ENCODE measurements at places on chromosomes 2 and 18. TPM values are rescaled to one million over a fixed set of nuclear protein-coding genes. Genes with fewer than 3 reads are reported as not detected.

DNA sequence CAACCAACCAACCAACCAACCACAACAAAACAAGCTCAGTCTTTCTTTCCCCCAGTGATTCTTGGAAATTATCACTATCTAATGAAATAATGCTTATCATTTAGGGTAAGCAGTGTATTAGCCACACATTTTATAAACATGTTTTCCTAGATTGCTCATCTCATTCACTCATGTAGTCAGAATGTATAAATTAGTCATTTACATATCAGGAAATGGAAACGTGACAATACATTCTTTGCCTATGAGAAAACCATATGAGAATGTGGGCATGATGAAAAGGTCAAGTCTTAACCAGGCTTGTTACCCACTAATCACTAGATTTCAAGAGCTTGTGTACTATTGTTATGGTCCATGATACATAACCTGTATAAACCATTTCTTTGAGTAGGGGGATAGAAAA, 1583.4 kb upstream of the PIK3C3 start:
- no peak for DNase-seq

Gene KCNK3
- polyA plus RNA-seq, result 1.5 TPM

Gene SERPINB7
- polyA plus RNA-seq, result 0.16 TPM

GRCh38 chr2:69382547-69382946, 4.5 kb downstream of the GFPT1 start:
- DNase-seq, result no peak

Gene CDC42EP3
- 107 TPM for polyA plus RNA-seq

DNA sequence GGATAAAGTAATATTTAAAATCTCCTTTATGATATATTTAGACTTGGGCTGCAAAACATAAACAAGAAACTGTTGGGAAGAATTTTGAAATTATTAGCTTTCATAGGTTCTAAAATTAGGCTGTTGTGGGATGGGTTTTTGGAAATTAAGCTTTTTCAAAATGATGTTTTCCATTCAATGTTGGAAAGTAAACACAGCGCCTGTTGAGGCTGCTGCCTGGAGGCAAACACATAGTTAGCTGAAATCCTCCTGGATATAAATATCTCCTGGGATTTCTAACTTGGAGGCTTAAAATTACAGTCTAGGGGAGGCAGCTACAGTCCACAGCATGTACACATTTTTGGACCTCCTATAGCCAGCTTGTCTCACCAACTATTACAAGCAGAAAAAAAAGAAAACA, 197.3 kb downstream of the DCC start:
- no peak for DNase-seq

DNA sequence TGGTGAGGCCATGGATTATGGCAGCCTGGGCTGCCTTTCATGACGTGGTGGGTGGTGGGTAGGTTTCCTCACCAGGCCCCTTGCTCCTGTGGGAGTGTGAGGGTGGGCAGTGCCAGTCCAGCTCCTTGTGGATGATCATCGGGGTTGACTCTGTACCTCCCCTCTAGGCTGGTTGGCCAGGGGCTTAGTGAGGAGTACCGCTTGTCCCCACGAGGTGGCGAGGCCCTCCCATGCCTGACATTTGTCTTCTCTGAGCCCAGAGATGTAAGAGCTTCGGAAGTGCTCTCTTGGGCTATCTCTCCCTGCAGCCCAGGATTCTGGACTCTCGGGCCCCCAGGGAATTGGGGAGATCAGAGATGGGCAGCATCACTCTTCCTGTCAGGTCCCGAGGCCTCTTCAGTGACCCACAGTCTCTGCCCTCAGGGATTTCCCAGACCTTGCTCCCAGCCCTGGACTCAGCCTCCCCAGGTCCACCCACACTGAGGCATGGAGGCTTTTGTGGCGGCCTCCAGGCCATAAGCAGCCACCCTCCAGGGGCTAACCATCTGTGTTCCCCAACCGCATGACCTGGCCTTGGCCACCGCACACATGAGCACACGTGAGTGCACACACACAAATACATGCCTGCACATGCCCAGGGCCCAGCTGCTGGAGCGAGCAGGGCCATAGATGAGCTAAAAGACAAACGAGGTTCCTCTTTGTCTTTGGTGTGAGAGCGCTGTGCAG, 6.5 kb downstream of the SPR start:
- peak; percentile 69 for DNase-seq

DNA sequence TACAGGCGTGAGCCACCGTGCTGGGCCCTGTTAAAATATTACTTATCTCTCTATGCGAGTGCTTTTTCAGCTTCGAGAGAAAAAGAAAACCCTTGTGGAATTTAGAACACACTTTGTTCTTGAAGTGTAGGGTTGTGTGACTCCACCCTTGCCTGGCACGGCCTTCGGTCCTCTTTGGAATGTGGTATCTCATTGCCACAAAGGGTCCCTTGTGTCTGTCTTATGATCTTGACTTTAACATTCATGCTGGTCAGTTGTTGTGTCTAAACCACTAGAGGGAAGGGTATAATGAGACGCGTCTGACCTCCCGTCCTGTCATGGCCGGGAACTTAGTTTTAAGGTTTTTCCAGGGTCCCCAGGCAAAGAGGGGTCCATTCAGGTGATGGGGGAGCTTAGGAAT, 246.4 kb downstream of the VAPA start:
- DNase-seq, result peak; percentile 74

Gene PAPOLG
- polyA plus RNA-seq, result 19.0 TPM

- DNase-seq, result no peak
Observed at GRCh38 chr2:235508371-235509160, 14.7 kb downstream of the AGAP1 start.

GRCh38 chr18:8754995-8755960, 49.9 kb downstream of the MTCL1 start:
- DNase-seq, result peak; percentile 12

DNA sequence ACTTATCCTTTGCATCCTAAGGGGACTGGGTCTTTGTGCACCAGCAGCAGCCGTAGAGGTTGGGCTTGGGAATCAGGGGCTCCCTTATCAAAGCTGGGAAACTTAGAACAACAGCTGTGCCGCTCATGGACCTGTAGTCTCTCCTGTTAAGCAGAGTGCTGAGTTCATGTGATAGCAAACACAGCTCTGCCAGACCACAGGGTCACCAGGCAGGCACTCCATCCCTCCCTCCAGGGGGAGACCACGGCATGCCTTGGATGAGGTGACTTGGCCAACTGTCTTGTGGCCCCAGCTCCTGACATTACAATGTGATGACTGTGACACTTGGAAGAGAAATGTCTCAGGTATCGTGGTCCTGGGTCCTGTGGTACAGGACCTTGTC, 60.0 kb downstream of the DGKD start:
- peak; percentile 13 for DNase-seq

DNA sequence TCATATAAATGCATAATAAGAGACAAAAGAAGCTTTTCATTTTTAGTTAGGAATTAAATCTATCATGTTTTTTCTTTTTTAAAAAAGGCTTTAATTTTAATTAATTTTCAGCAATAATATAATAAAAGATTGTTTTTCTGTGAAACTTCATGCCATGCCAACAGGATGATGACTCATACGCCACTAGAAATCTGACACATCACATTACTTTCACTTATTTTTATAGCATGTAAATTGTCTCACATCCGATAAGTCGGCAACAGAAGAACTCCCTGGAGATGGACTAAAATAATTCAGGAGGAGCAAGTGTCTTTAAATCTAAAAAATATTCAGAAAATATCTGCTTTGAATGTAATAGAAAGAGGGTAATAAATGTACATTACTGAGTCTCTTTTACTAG, 1024.2 kb upstream of the ACVR2A start:
- no peak for DNase-seq

Gene LBX2
- polyA plus RNA-seq, result 0.33 TPM

Gene GREB1L
- 11.9 TPM for polyA plus RNA-seq

Gene FRZB
- polyA plus RNA-seq, result 21.3 TPM

- no peak for DNase-seq
Observed at GRCh38 chr18:59846814-59847490, 52.8 kb upstream of the PMAIP1 start.

Gene RIT2
- 0.82 TPM for polyA plus RNA-seq

Gene ANO7
- 1.2 TPM for polyA plus RNA-seq

Gene ZSCAN30
- polyA plus RNA-seq, result 15.9 TPM

GRCh38 chr2:19685731-19686130, 216.1 kb downstream of the TTC32 start:
- DNase-seq, result peak; percentile 25

Gene GPAT2
- 20.5 TPM for polyA plus RNA-seq

Measured in testis (tissue), 5 donors.